ENCODE measurements at places on chromosomes 6 and 20.
A peak's percentile ranks its signal among the peaks of the same experiment; 100 is the strongest.

DNA sequence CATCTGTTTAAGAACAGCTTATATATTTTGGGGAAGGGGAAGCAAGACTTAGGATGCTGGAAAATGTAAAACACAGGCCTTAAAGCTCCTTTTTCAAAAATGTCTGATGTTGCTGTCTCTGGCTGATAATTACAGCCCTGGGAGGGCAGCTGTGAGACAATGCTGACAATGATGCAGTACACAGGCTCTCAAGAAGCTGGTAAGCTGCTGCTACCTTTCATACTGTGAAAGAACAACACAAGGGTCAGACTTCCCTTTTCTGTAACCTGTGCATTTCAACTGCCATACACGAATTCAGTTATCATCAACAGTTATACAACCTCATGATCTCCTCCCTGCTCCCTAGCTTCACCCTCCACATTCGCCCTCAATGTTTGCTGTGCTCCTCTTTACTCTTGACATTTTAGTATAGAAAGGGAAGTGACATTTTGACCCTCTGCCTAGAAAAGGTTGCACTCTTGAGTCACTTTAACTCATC is 25.2 kb downstream of the MAP7 start:
- DNase-seq, result no peak

GRCh38 chr20:40050596-40050995 is 638.4 kb downstream of the MAFB start:
- no peak for DNase-seq

DNA sequence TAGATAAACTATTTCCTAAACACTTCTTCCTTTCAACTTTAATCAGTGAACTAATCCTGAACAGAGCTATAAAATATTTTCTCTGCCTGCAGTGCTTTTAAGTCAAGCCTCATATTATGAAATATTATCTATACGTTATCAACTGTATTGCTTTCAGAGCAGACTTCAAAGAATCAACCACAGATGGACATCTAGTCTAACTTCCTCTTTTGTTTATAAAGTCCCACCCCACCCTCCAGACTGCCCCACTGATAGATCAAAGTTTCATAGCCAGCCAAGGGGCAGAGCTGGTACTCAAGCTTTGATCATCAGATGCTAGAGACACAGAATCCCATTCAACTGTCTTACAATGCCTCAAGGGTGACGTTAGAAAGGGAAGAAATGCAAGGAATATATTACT is 308.3 kb downstream of the LAMA2 start:
- DNase-seq, result no peak

DNA sequence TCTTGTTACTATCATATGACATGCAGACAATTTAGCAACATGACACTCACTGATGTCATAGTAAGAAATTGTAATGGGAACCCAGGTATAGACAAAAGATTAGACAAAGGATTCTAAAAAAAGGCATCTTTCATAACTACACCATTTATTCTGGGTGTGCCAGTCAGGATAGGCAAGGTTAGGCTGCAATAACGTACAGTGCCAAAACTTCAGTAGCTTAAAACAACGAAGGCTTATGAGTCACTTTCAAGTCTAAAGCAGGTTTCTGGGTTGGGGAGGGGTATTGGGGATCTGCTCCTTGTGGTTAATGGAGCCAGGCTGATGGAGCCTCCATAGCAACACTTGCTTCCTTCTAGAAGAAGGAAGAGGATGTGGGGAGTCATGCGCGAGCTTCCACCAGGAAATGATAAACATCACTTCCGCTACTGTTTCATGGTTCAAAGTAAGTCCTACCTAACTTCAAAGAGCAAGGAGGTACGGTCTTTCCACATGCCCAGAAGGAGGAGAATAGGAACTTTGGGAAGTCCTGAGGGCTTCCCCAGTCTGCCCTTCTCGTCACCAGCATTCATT is 2.0 kb upstream of the GTSF1L start:
- no peak for DNase-seq

DNA sequence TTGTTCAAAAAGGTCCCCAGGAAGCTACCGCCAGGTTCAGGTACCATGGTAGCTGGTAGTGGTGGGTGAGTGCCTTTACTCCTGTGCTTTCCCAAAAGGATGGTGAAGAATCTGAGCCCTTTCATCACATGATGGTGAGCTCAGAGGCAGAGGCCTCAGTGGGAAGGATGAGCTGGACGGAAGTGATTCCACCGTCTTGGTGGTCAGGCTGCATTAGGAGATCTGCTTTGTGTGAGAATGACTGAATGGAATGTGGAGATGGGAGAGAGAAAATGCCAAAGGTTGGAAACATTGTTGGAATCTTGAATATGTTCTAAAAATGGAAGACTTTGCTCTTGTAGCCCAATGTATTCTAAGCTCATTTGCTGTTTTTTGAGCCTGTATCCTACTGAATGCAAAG is 108.1 kb upstream of the SCP2D1 start:
- DNase-seq, result peak; percentile 90

DNA sequence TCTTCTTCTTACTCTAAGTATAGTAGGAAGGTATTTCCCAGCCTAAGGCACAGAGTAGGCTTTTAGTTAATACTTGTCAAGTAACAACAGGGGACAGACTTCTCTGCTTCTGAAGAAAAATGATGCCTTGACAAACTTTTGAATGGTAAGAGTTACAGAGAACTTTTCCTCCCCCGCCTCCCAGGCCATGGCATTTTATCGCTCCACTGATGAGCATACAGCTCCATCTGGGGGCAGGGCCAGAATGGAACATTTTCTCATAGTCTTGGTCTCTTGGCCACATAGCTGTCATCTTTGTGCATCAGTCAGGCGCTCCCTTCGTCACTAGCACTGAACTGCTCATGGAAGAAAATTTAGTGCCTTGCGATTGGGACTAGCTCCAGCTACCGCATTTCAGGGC is 1066.8 kb upstream of the CITED2 start:
- DNase-seq, result peak; percentile 95

DNA sequence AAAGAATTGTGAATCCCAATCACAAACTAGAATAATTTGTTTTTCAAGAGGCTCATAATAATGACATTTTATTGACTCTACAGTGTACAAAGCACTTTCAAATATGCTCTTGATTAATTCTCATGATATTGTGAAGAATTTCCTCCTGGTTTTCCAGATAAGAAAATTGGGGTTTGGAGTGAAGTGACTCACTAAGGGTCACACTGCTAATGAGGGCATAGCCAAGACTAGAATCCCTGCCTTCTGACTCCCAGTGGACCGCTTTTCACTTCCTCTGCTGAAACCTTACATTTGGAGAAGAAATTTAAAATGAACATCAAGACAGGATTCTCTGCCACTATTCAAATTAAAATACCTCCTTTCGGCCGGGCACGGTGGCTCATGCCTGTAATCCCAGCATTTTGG is 38.3 kb upstream of the LTV1 start:
- DNase-seq, result no peak

- peak; percentile 83 for DNase-seq
Observed at GRCh38 chr6:46948699-46949098, 27.0 kb upstream of the ADGRF5 start.

- no peak for DNase-seq
Observed at GRCh38 chr6:149820506-149820905, 43.7 kb downstream of the LRP11 start.

DNA sequence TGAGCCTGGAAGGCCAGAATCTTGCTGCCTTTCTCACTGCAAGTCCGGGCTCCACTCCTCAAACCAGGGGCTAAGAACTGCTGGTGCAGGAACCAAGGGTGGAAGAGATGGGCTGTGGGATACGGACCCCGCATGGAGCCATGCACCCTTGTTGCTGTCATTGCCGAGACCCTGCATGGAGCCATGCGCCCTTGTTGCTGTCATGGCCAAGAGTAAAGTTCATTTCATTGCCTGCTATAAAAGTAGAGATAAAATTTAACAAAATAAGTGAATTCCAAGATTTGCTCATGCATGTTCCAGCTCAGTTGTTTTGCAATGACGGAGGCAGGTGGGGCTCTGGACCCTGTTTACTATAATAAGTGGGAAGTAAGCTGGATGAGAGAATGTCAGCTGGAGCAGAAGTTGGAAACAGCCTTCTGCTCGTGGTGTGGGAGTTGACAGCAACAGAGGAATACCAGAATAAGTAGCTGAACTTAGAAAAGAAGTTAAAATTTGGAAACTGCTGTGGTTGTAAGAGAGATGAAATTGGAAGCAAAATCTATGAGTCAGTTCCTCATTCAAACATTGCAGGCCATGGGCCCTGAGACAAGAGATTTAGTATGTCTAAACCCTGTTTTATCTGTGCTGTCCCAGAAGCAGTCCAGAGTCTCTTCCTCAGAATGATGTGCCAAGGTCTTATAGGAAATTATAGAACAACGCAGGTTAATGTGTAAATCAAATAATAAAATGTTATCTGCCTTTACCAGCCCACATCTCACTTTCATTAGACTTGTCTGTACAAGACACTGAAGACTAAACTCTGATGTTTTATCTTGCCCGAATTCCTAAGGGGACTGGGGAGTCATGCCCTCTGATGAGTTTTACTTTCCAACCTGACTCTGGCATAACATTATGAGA is 15.8 kb upstream of the THBS2 start:
- peak; percentile 49 for DNase-seq

DNA sequence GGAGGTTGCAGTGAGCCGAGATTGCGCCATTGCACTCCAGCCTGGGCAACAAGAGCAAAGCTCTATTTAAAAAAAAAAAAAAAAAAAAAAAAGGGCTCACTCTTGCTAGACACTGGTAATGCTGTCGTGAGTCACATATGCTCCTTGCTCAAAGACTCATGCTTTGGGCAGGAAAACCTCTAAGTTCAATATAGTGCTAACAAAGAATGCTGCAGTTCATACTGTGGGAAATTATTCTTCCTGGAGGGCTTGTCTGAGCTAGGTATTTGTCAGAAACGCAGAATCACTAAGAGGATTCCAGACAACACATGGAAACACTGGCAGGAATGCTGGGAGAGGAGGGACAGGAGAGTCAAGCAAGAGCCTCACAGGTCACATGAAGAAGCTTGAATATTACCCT is 2.3 kb upstream of the LYRM2 start:
- no peak for DNase-seq

DNA sequence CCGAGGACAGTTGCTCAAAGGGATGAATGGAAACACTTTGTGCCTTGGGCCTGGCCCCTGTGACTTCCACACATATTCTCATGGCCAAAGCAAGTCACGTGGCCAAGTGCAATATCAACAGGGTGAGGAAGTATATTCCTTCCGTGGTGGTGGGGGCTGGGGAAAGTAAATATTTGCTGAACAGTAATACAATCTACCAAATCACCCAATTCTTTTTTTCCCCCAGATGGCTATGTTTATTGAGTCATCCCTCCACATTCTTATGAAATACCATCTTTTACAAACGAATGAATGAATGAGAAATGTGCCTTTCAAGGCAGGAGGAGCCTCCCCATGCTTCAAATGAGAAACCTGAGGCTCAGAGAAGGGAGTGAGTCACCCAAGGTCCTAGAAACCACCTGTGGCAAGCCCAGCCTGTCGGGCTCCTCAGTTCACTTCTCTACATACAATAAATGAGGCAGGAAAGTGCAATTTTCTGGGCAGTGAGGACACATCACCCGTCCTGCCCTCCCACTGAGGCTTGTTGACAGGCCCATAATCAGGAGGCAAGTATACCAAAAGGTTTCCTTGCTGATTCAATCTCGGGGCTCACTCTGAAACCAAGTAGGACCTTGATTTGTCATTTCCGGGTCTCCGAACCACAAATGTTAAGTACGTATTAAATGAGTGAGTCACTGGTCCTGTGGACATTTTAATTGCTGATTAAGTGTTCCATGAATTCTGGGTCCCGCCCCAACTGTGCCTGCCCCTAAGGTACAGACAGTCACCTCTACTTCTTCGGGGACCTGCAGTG is 25.3 kb upstream of the TOP1 start:
- peak; percentile 91 for DNase-seq

- DNase-seq, result peak; percentile 34
Observed at GRCh38 chr20:49276961-49277785, 684 bp downstream of the ZNFX1 start.

- DNase-seq, result no peak
Observed at GRCh38 chr20:44656448-44656847, 4.9 kb upstream of the ADA start.

- DNase-seq, result no peak
Observed at GRCh38 chr6:56856036-56856580, 98.8 kb upstream of the BEND6 start.

DNA sequence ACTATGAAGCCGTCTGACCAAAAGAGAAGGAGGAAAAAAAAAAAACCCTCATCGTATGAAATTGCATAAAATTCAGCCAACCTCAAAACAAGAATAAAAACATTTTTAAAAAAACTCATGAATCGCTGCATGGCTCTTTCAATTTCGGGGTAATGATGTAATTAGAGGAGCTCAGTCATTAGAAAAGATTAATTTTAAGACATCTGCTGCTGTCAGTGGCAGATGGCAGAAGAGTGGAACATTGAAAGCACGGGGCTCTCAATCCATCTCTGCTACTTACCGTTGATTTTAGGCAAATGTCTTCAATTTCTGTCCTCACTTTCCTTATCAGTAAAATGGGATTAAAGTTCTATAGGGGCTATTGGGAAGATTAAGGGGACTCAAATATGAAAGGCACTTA is 79.1 kb downstream of the EYA2 start:
- no peak for DNase-seq

- DNase-seq, result no peak
Observed at GRCh38 chr20:4110885-4111284, 95.5 kb upstream of the RNF24 start.

DNA sequence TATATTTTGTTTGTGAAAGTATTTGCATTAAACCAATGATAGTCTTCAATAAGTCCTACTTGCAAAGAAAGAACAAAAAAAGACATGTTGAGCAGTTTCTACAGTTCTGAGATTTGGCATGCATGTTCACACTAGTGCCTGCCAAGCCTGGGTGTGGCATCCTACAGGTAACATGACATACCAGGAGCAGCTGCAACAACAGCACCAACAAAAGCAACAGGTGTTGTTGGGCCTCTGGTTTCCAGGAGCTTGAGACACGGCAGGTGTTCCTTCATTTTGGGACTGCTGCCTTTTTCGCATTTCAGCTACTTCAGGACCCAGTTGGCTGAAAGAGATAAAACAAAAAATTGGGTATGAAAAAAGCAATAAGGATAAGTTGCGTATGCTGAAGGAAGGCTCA is 41.2 kb upstream of the MTRF1L start:
- DNase-seq, result peak; percentile 47

GRCh38 chr20:16049529-16050093 is 523.6 kb downstream of the KIF16B start:
- DNase-seq, result no peak

GRCh38 chr6:116971959-116972358 is 94.9 kb downstream of the RFX6 start:
- peak; percentile 78 for DNase-seq

DNA sequence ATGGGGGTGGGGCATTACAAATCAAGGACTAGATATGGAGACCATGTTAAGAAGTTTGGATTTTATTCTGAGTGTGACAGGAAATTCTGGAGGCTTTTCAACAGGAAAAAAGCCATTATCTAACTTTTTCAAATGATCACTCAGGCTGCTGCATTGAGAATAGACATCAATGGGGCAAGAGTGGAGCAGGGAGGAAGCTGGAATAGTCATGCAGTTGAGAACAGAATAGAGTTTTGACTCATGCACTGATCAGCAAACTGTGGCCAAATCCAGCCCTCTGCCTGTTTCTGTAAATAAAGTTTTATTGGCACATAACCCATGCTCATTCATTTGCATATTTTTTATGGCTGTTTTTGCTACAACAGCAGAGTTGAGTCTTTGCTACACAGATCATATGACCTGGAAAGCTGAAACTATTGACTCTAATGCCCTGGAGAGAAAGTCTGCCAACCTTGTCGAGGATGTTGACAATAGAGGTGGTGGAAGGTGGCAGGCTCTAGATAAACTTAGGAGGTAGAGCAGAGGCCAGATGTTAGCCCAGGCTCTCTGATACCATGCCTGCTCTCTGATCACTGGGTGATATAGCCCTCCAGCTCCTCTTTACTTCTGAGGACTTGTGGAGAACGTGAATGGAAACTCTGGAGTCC is 441.8 kb downstream of the PTPRT start:
- no peak for DNase-seq

GRCh38 chr6:92216717-92217116 is 1202.6 kb downstream of the EPHA7 start:
- no peak for DNase-seq
